ENCODE measurements at places on chromosomes 6 and 20.

- DNase-seq = no peak
These were observed 21.0 kb downstream of the LRP11 start for GRCh38 chr6:149843051-149843633.

- DNase-seq = no peak
These were observed 20.3 kb upstream of the ZFAND3 start for GRCh38 chr6:37799263-37799644.

GRCh38 chr6:89242574-89243330 is 25.6 kb upstream of the GABRR1 start:
- DNase-seq = no peak

DNA sequence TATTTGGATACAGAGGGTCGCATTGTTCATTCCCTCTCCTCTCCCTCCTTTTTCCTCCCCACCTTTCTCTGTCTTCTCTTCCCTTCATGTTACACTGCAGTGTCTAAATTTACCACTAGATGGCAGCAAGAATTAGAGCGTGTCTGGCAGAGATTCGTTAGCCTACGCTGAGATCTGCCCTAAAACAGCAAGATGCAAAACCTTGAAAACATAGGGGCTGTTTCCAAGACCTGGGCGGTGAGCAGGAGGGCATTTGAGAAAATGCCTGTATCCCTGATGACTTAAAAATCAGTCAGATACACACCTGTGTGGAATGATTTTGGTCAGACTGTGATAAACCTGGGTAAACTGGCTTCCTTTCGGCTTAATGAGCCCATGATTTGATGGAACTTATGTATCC is 101.5 kb upstream of the ISM1 start:
- DNase-seq = peak; percentile 9

DNA sequence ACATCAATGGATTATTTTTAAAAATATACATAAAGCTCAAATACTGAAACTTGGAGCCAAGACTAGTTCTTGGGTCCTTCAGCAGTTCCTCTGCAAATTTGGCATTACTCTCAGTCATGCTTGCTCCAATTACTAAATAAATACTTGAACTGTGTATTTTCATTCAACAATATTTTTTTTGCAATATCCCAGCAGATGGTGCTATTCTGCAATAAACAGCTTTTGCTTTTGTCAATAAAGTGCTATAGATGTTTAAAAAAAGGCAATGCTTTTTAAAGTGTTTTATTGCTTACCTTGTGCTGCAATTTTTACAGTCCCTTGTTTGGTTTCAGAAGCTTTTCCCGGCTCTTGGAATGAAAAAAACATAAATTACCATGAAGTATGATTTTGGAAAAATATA is 243.4 kb downstream of the TRDN start:
- DNase-seq = no peak

DNA sequence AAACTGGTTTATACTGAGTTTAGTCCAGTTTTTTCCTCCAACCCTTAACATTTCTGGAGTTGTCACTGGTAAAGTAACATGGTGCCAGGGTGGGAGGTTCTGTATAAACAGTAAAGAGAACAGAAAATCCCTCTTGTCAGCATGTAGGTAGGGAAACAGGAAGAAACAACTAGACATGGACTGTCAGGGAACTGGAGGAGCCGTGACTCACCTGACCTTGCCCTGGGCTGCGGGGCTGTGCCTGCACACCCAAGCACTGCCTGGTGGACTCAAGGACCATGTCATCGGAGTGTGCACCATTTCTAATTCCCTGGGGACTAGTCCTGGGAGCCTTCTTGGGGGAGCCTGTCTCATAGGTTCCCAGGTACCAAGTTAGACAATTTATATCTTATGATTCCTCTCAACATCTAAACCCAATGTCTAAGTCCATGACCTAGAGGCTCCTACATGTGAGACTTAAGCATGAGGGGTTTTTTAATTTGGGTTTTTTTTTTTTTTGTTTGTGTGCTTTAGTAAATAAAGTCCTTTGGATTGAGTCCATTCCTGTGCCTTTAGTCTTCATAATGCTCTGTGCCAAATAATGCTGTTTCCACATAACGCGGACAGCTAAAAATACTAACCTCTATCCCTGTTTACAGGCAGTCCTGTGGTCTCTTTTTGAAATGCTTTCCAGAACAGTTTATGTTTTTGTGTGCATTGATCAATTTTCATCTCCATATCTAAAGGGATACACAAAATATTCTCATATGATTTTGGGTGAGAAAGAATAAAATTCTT is 136.9 kb upstream of the SUPT3H start:
- DNase-seq = no peak

All from stimulated activated CD4-positive, alpha-beta T cell treated with anti-CD3 and anti-CD28 coated beads, Interleukin-1b, Interleukin-23, amount 100 ng/mL, for 48 hours (primary cell).